ENCODE measurements at places on chromosomes 1 and 21.

DNA sequence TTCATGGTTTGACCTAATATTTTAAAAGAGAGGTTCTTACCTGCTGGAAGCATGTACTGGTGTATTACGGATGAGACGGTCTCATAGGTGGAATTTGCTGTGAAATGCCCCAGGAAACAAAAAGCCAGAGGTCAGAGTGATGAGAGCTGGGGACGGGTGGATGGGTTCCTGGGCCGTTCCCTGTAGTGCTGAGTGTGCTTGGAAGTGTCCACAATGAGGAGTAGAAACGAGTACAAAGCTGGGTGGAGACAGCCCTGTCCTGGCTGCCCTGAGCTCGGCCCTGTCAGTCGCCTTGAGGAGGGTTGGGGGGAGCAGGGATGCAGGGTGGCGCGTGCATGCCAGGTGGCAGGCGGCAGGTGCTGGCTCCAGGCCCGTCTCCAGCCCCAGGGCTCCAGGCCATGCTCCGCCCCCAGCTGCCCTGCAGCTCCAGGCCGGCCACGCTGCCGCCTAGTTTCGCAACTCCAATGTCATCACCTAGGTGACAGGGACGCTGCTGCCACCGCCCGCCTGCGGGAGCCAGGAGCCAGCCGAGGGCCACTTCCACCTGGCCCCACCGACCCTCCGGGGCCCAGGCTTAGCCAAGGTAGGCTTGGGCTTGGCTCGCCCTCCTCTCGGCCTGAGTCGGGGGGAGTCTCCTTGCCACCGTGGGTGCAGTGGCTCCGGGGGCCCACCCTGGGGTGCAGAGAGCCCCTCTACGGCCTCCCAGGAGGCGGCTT lies 16.4 kb downstream of the TP73 start:
- no peak for DNase-seq

DNA sequence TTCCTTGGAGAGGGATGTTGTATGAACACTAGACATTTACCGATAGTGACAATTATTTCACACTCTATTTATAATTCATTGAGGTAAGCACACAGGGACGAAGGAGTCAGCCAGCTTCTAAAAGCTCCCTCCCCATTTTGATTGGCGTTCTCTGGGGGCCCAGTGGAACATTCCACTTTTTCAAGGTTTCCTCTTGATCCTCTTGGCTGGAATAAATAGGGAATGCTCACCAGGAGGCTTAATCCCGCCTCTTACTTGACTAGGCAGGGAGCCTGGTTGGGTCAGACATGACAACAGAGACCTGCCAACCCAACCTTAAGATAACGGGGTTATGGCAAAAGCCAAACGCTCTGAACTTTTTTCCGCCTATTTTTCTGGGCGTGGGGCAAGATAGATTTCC lies 974 bp downstream of the ACTN2 start:
- DNase-seq, result no peak

- no peak for DNase-seq
These were observed 5.1 kb upstream of the RIPPLY3 start for GRCh38 chr21:37001441-37001840.

GRCh38 chr1:61797045-61797755 lies 54.9 kb downstream of the PATJ start:
- DNase-seq, result no peak

GRCh38 chr1:59443310-59443709 lies 146.4 kb downstream of the FGGY start:
- DNase-seq, result no peak

- no peak for DNase-seq
These were observed 40.2 kb downstream of the TOMM20 start for GRCh38 chr1:235088430-235088829.
